Activated T-cell treated with anti-CD3 and anti-CD28 coated beads, Interleukin-2, amount 50 U/mL, for 4 hours (primary cell): ENCODE measurements at places on chromosomes 5 and 9. TPM values are rescaled to one million over a fixed set of nuclear protein-coding genes. Genes with fewer than 3 reads are reported as not detected.
A peak's percentile ranks its signal among the peaks of the same experiment; 100 is the strongest.

- DNase-seq, result no peak
These were observed 19.0 kb upstream of the C1QTNF3 start for GRCh38 chr5:34061993-34062392.

GRCh38 chr5:167701051-167701450, 590.4 kb upstream of the WWC1 start:
- DNase-seq, result no peak

DNA sequence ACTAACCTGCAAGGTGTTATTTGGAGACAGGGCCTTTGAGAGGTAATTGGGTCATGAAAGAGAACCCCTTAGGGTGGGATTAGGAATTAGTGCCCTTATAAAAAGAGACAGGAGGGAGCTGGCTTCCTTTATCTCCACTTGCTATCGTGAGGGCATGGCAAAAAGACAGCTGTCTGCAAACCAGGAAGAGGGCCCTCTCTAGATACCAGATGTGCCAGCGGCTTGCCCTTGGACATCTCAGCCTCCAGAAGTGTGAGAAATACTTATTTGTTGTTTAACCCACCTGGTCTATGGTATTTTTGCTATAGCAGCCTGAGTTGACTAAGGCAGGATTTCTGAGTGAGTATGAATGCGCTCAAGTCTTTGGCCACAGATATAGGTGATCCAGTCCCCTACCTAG, 978 bp upstream of the RGS14 start:
- no peak for DNase-seq

GRCh38 chr9:112861638-112862555, 28.8 kb downstream of the SLC46A2 start:
- no peak for DNase-seq

DNA sequence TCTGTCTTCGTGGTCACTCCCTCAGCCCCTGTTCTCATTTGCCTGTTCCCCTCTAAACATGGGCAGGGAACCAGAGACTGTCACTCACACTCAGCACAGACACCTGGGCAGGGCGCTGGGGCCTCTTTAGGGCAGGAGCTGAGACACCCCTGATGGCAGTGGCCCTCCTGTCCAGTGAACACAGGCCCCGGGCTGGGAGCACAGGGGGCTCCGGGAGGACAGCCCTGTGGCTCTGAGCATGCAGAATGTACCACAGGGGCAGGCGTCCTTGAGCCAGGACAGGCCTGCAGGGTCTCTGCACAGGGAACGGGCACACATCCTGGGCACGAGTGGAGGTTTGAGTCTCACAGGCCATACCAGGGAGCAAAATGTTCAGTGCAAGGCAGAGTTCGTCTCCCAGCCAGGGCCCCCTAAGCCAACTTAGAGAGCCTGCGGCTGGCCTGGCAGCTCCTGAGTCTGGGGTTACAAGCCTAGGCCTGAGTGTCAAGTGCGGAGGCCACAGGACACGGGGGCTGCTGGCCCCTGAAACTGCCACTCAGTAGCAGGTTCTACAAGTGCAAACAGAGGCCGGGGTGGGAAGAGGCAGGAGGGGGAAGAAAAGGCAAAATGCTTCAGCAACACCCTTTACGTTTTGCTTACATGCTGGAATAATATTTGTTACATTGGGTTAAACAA, 55.9 kb upstream of the NKD2 start:
- DNase-seq, result no peak

GRCh38 chr5:15539951-15540350, 40.0 kb downstream of the FBXL7 start:
- DNase-seq, result no peak

GRCh38 chr9:93052791-93053540, 5.5 kb upstream of the SUSD3 start:
- DNase-seq, result no peak

GRCh38 chr9:135517407-135517822, 3.8 kb upstream of the LCN1 start:
- no peak for DNase-seq

DNA sequence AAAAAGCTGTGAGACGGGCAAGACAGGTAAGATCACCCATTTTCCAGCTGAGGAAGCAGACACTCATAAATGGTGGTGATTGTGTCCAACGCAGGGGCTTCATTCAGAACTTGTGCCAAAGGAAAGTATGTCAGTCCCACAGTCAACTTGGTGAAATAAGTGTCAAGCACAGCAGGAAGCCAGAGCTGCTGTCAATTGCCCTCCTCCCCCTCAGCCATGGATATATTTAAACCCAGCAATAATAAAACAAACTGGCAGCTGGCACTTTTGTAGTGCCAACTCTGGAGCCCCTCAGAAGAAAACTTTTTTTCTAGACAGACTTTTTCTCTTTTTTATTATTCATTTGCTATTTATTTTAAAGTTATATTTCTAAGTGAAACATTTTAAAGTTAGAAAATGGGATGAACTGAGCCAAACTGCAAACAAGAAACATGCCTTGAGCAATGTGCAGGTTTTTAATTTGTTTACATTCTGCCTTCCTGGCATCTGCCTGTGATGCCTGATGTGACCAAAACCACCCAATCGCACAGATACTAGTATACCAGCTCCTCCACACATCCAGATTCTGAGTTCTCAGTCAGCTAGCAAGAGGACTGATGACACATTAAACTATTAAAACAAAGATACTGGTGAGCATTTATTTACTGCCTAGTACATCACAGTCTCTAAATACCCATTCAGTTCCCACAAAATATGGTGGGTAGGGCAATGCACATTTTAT, 17.0 kb downstream of the DMAC1 start:
- DNase-seq, result no peak

GRCh38 chr9:133691191-133691590, 47.0 kb downstream of the SARDH start:
- no peak for DNase-seq

GRCh38 chr9:88237991-88238571, 99.8 kb upstream of the SPATA31C2 start:
- no peak for DNase-seq

GRCh38 chr9:96141666-96142065, 160.3 kb downstream of the HSD17B3 start:
- no peak for DNase-seq

DNA sequence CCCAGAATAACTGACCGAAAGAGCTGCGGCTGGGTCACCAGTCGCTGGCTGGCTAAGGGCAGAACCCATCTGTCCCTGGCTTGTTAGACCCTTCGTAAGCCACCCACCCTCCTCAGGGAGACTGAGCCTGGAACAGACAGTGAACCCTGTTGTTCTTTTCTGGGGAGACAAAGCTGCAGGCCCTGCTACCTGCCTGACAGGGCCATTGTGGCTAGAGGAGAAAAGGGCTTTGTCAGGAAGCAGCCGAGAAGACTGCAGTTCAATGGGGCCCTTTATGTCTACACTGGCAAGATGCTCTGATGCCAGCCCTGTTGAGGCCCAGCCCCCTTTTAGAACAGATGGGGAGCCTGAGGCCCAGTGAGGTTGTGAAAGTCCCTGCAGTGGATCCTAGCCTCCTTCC, 3.7 kb upstream of the NIPAL4 start:
- DNase-seq, result no peak

- DNase-seq, result no peak
These were observed 21.0 kb downstream of the NR2F1 start for GRCh38 chr5:93603793-93604643.

DNA sequence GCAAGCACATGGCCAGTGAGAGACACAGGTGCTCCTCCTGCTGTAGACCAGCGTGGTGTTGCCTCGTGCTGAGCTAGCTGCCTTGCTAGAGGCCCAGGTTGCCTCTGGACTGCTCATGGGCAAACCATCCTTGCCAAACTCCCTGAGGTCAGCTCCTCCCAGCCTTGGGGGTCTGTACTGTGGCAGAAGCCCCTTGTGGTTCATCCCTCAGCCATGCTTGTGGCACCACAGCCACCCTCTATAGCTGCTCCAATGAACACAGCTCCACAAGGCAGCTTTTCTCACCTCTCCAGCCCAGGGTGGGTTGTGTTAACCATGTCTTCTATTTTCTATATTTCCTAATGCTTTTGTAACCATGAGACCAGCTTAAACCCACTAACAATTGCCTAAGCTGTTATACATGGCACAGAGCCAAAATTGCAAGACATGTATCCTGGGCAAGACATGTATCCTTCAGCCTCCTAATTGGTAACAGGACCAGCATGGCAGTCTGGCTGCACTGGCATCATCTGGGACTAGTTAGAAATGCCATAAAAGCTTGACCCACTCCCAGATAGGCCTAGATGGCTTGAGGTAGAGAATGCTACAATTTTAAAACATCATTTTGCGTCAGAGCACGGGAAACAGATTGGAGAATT, 183.1 kb upstream of the S1PR3 start:
- DNase-seq, result no peak

- DNase-seq, result no peak
These were observed 14.1 kb upstream of the MAP1B start for GRCh38 chr5:72093217-72093616.

GRCh38 chr9:115004545-115004944, 74.2 kb upstream of the TNFSF8 start:
- no peak for DNase-seq

- DNase-seq, result no peak
These were observed 30.0 kb downstream of the ZNF131 start for GRCh38 chr5:43150748-43151147.

DNA sequence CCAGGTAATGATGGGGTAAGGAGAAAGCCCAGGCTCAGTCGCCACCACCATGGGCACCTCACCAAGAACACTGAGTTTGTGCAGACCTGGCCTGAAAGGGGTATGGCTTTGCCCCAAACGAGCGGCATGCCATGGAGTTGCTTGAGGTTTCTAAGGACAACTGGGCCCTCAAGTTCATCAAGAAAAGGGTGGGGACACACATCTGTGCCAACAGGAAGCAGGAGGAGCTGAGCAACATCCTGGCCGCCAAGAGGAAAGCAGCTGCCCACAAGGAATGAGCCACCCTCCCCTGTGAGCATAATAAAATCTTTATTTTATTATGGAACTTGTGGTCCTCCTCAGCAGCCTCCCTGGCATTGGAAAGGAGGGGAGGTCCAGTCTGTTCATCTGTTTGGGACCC, 23.8 kb downstream of the CD14 start:
- no peak for DNase-seq

- DNase-seq, result no peak
These were observed 94.4 kb downstream of the CAMSAP1 start for GRCh38 chr9:135812961-135813360.

DNA sequence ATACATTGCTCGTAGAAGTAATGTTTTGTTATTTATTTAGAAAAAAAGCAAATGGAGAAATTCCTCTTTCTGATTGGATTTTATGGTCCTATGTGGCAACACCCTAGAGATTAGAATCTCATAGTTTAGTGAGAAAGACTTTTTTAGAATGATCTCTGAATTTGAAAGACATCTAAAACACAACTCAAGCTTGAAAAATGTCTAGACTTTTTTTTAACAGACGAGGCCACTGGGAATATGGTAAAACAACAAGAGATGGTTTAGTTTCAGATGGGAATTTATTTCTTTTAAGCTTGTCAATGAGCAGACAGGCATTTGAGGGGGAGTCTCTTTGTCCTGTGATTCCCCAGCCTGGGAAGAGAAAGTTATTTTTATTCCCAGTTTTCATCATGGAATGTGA, 122.1 kb downstream of the NTRK2 start:
- no peak for DNase-seq

DNA sequence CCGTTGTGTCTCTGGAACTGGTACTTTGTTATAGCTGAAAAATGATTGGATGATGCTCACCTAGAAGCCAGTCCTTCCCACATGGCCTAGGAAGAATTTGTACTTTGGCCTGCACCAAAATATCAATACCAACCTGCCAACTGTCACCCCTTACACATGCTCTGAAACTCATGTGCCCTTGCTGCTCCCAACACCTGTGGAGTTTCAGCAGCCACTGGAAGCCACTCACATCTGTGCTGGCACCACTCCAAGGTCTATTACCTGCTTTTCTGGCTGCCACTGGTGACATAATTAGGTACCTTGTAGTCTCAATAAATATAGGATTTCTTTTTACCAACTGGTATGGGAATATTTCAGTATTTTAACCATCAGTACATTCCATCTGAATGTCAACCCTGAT, 363.6 kb downstream of the SH3GL2 start:
- no peak for DNase-seq

GRCh38 chr9:37163299-37163698, 42.9 kb downstream of the ZCCHC7 start:
- no peak for DNase-seq

DNA sequence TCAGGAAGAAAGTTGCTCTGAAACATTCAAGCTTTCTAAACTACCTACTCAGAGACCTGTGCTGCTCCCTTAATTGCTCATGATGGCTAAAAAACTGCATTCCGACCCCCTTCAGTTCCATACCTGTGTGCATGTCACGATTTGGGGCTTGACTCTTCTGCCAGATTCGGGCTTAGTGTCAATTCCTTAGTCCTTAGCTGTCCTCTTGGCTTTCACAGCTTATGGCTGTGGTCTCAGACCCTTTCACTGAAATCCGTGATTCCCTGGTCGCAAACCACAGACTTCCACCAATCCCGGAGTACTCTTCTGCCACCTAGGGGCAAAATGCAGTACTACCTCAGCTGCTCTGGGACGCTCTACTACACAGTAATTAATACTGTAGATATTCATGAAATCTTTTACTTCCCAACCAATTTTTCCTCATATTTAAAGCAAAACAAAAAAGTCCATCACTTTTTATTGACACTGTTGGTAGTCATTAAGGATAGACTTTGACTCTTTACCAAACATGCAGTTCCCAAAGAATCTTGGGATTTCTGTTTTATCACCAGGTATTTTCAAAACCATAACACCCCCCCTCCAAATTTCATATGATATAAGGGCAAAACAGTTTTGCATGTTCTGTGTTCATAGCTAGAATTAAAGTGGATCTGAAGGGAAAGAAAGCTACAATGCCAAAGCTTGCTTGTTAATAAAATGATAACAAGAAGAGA, 617.4 kb downstream of the SLCO4C1 start:
- peak; percentile 9 for DNase-seq

- DNase-seq, result no peak
These were observed 20.4 kb downstream of the GOLPH3 start for GRCh38 chr5:32153723-32154122.

GRCh38 chr5:179504600-179505396, 45.6 kb upstream of the RUFY1 start:
- no peak for DNase-seq

MYOZ3 gene
- total RNA-seq, result 0.86 TPM

RASGRF2 gene
- total RNA-seq, result 5.6 TPM

PTPN3 gene
- 0.03 TPM for total RNA-seq

FABP6 gene
- not detected for total RNA-seq

EQTN gene
- not detected for total RNA-seq

STK32A gene
- not detected for total RNA-seq

SHISAL2B gene
- not detected for total RNA-seq

ERAP2 gene
- total RNA-seq, result 11.2 TPM

PCDHGB3 gene
- total RNA-seq, result 0.10 TPM

UBQLN1 gene
- total RNA-seq, result 158 TPM

ATP10B gene
- total RNA-seq, result 0.05 TPM

PCDHB11 gene
- total RNA-seq, result not detected

ADCY2 gene
- 0.26 TPM for total RNA-seq

TSSK1B gene
- not detected for total RNA-seq

GALNT12 gene
- 3.5 TPM for total RNA-seq

FOXD4L5 gene
- total RNA-seq, result not detected

BHMT2 gene
- total RNA-seq, result not detected

AJM1 gene
- 1.5 TPM for total RNA-seq

LCN10 gene
- 2.4 TPM for total RNA-seq
